ENCODE measurements at places on chromosomes 2 and 18. TPM values are rescaled to one million over a fixed set of nuclear protein-coding genes. Genes with fewer than 3 reads are reported as not detected.

DNA sequence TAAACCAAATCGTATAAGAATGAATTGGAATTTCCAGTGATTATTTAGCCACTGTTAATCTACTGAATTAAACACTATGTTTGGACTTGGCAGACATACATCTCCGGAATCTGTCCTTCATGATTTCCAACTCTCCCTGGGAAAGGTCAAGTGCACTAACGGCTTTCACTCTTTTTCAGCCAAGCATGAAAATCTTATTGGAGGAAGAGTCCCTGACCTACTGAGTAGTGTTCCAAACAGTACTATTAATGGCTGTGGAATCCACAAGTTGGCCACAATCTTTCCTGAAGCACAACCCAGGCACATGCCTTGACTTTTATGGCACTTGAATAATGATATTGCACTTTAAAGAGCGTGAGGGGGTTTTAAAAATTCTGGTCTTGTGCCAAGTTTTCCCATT lies 318.9 kb upstream of the RND3 start:
- DNase-seq = no peak

DNA sequence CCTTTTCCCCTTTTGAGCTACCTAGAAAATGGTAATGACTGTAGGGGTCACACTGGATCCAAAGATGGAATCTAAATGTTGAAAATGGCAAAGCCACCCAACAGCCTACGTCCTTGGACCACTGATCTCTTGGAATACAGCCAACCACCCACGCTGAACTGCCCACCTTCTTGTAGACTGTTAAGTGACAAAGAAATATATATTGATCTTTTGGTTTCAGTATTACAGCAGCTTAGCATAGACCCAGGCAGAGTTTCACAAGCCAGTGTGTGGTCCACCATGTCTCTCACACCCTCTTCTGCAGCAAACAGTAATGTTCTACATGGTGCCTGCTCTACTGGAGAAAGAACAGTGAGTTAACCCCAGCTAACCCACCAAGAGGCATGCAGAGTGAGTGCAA lies 20.2 kb downstream of the CACNB4 start:
- DNase-seq = no peak

- no peak for DNase-seq
Measured at GRCh38 chr2:106334802-106335201, 133.4 kb downstream of the RGPD3 start.

The YPEL5 gene
- 155 TPM for polyA plus RNA-seq

The CELF4 gene
- 0.08 TPM for polyA plus RNA-seq

GRCh38 chr2:235218486-235218907 lies 266.7 kb downstream of the SH3BP4 start:
- DNase-seq = no peak

All from naive thymus-derived CD8-positive, alpha-beta T cell (primary cell).